ENCODE measurements at places on chromosomes 16 and 17. TPM values are rescaled to one million over a fixed set of nuclear protein-coding genes. Genes with fewer than 3 reads are reported as not detected.

- no peaks in the 10 kb centered on the region for H3K4me1 ChIP-seq
- DNase-seq = no peak
- no peak overlapping the region for H3K4me3 ChIP-seq
- H3K27ac ChIP-seq = no peak overlapping the region
Measured at GRCh38 chr16:54245788-54246453, 40.7 kb downstream of the IRX3 start.

GRCh38 chr16:80986557-80986956, 20.1 kb downstream of the CMC2 start:
- no peak overlapping the region for H3K27ac ChIP-seq
- H3K36me3 ChIP-seq = no peaks in the 10 kb centered on the region
- no peaks in the 10 kb centered on the region for H3K27me3 ChIP-seq
- no peak overlapping the region for H3K4me3 ChIP-seq

DNA sequence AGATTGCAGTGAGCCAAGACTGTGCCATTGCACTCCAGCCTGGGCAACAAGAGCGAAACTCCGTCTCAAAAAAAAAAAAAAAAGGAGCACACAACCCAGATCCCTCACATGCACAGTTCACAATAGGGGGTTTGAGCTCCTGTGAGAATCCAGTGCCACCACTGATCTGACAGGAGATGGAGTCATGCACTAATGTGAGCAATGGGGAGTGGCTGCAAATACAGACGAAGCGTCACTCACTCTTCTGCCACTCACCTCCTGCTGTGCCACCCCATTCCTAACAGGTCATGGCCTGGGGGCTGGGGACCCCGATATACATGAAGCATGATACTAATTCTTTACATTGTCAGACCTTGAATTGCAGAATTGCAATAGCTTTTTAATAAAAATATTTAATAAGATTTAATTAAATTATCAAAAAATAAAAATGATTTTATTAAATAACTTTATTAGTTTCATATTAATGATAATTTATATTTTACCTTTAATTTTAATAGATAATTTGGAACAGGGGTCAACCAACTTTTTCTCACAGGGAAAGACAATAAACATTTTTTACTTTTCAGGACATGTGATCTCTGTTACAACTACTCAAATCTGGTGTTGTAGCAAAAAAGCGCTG, 171.4 kb downstream of the COPRS start:
- H3K27me3 ChIP-seq = no peaks in the 10 kb centered on the region
- H3K4me1 ChIP-seq = no peaks in the 10 kb centered on the region
- no peak overlapping the region for H3K4me3 ChIP-seq
- no peak overlapping the region for H3K27ac ChIP-seq

DNA sequence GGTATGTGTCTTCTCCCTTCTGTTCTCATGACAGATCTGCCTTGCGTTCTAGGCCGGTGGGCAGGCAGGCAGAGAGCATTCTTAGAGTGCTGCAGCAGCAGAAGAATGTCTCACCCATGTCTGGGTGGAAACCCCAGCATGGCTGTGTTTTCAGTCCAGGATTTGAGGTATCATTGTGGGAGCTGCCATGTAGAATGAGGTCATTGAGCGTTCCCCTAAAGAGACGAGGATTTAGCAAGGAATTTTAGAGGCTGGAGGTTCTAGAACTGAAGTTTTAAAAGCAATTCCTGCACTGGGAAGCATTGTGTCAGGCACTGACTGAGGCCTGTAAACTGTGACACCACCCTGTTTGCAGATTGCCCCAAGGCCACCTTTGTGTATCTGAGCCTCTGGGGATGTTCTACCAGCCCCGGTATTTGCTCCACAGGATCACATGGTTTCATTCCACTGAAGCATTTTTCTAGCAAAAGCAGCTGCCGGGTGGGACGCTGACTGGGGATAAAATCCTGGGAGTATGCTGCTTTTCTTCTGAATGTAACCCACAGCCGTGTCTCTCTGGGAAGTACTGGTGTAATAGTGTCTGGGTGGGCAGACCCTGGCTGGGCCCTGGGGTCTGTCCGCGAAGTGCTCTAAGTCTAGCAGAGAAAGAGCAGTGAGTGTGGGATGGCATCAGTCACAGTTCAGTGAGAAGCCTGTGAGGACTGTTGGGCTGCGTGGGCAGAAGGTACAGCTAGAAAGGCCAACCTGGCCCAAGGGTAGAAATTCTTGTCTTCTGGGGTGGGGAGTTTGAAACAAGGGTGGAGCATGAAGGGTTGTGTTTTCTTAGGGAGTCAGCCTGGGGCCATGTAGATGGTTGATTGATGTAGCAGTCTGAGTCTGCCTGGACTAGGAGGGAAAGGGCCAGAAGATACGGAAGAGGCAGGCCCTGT, 30.2 kb downstream of the PLCD3 start:
- peaks cover 10% of the 10 kb centered on the region for H3K4me1 ChIP-seq
- H3K36me3 ChIP-seq = no peaks in the 10 kb centered on the region
- no peaks in the 10 kb centered on the region for H3K27me3 ChIP-seq

DNA sequence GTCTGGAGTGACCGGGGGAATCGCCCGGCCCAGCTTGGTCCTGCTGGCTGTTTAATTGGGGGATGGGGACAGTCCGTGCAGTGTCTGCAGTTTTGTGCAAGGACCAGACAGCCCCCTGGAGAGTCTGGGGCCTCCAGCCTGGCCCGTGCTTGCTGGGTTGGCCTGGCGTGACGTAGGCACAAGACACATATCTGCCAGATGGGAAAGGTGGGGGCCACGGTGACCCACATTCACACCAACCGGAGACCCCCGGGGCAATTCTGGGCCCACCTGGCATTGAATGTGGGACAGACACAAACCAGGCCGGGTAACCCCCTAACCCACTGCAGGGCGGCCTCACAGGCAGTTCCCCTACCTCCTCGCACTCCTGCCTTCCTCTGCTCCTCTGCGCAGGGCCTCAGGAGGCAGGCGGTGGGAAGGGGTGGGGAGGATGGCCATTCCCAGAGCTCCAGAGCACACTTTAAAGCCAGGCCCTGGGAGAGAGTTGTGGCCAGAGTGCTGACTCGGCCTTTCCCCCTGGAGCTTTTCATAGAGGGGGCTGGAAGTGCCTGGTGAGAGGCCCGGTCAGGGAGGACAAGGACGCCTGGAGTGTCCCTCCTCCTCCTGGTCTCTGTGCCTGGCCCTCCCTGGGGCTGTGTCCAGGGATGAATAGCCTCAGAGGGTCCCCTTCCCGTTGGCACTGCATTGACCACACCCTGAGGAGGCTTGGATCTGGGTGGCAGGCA, 1.5 kb downstream of the MRC2 start:
- peaks cover 18% of the 10 kb centered on the region for H3K4me1 ChIP-seq
- no peaks in the 10 kb centered on the region for H3K27me3 ChIP-seq
- no peaks in the 10 kb centered on the region for H3K36me3 ChIP-seq
- H3K4me3 ChIP-seq = peak overlapping the region; percentile 67
- peak; percentile 75 for DNase-seq
- peak overlapping the region; percentile 90 for H3K27ac ChIP-seq

DNA sequence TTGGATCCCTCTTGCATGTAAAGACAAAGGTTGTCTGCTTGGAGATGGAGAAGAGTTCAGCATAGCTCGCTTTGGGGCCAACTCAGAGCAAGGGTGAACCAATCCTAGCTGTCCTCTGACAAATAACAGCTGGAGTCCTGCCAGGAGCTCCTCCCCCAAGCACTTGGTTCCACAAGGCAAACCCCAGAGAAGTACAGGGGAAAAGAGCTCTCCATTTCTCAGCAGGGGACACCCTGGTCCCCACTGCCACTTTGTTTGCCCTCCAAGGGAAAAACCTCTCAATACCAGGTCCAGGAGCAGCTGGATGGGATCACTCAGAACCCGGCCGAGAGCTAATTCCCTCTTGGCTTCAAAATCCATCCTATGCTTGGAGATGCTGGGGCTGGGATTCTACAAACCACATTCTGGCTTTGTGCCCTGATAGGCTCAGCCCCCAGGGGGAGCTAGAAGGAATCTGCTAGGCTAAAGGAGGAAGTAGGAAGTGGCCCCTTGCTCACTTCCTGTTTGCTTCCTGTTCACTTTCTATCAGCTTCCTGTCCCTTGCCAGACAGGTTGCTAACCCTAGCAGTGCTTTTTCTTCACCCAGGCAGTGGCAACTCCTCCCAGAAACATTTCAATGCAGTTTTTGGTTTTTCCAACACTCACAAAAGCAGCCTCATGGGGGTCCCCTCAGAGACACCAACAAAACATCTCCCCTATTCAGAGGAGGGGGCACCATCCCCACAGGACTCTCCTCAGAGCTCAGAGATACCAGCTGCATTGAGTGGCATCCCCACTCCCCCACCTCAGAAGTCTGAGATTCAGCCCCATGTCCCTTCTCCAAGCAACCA, 30.7 kb downstream of the CDRT4 start:
- H3K27me3 ChIP-seq = no peaks in the 10 kb centered on the region
- H3K4me3 ChIP-seq = no peak overlapping the region
- no peaks in the 10 kb centered on the region for H3K36me3 ChIP-seq
- peaks cover 24% of the 10 kb centered on the region for H3K4me1 ChIP-seq
- peak overlapping the region; percentile 42 for H3K27ac ChIP-seq

- DNase-seq = no peak
- peaks cover 17% of the 10 kb centered on the region for H3K4me1 ChIP-seq
- no peak overlapping the region for H3K27ac ChIP-seq
Measured at GRCh38 chr16:11084876-11085485, 140.6 kb downstream of the CLEC16A start.

DNA sequence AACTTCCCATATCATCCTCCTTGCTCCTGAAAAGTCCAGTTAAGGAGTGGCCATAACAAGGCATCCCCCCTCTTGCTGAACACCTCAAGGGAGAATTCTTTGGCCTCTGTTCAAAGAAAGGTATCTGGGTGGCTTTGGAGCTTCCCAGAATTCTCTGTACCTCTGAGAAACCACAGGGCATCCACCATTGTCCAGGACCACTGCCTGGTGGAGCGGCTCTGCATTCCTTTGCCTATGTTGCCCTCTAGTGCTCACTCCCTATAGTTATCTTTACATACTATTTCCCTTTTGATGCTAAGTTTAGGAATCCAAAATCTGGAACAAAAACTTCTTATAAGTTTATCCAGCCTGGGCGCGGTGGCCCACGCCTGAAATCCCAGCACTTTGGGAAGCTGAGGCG, 30.3 kb downstream of the CHD9NB start:
- H3K27ac ChIP-seq = no peak overlapping the region
- H3K4me3 ChIP-seq = no peak overlapping the region
- DNase-seq = peak; percentile 11
- H3K27me3 ChIP-seq = no peaks in the 10 kb centered on the region

DNA sequence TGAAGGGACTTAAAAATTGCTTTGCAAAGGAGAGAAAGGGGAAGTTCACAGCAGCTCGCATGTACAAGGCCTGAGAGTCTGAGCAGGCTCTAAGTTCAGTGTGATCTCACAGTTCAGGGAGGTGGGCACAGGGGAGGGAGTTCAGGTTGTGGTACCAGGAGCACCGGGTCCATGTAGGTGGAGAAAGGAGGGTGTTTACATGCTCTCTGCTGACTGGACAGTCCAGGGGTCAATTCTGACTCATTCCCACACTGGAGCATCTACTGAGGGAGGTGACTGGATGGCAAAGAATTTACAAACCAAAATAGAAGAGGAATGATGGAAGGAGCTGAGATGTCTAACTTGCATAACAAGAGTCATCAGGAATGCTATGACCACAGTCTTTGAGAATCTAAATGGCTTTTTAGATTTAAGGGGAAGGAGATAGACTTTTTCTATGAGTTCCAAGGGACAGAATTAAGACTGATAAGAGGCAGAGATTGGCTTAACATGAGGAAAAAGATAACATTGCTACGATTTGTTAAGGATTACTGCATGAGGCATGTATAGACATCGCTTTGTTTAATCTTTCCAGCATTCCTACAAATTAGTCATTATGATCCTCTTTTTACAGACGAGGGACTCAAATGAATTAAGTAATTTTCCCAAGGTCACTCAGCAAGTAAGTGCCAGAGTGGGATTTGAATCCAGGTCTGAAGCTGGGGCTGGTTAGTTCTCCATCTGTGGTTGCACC, 29.9 kb downstream of the MIS12 start:
- no peak overlapping the region for H3K27ac ChIP-seq
- DNase-seq = no peak
- H3K27me3 ChIP-seq = no peaks in the 10 kb centered on the region
- H3K4me3 ChIP-seq = no peak overlapping the region
- H3K4me1 ChIP-seq = no peaks in the 10 kb centered on the region

GRCh38 chr16:4679850-4680636, 13.3 kb upstream of the NUDT16L1 start:
- H3K27me3 ChIP-seq = no peaks in the 10 kb centered on the region
- H3K4me1 ChIP-seq = peaks cover 5% of the 10 kb centered on the region
- H3K27ac ChIP-seq = peak overlapping the region; percentile 75
- peak; percentile 92 for DNase-seq
- peak overlapping the region; percentile 31 for H3K4me3 ChIP-seq

DNA sequence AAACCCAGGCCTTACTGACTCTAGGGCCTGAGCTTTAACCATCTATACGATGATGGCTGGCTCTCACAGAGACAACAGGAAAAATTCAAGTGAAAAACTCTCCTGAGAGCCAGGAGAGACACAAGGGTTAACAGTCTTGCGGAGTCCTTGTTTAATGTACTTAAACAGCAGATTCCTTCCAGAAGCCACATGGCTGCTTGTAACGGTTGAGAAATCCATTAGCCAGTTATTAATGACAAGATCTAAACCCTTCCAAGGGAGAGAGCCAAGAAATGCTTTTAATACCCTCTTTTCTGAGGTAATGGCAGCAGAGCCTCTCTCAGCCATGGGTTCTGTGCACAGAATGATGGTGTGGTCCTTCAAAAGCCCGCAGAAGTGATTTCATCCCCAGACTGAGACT, 5.2 kb upstream of the ALDOA start:
- no peak overlapping the region for H3K4me3 ChIP-seq
- H3K27ac ChIP-seq = no peak overlapping the region
- no peaks in the 10 kb centered on the region for H3K27me3 ChIP-seq
- no peak for DNase-seq
- peaks cover 6% of the 10 kb centered on the region for H3K4me1 ChIP-seq

- no peaks in the 10 kb centered on the region for H3K36me3 ChIP-seq
- H3K27ac ChIP-seq = no peak overlapping the region
- no peak for DNase-seq
- no peak overlapping the region for H3K4me3 ChIP-seq
Measured at GRCh38 chr16:86220561-86220960, 289.8 kb upstream of the FOXF1 start.

GRCh38 chr16:48619979-48620378, 10.0 kb upstream of the N4BP1 start:
- DNase-seq = no peak
- H3K4me1 ChIP-seq = peaks cover 1% of the 10 kb centered on the region
- no peak overlapping the region for H3K4me3 ChIP-seq
- H3K36me3 ChIP-seq = no peaks in the 10 kb centered on the region

GRCh38 chr17:1720856-1721386, 3.6 kb upstream of the WDR81 start:
- H3K4me1 ChIP-seq = peaks cover 11% of the 10 kb centered on the region
- no peak overlapping the region for H3K4me3 ChIP-seq
- peak; percentile 75 for DNase-seq
- no peaks in the 10 kb centered on the region for H3K36me3 ChIP-seq
- H3K27ac ChIP-seq = no peak overlapping the region
- H3K27me3 ChIP-seq = no peaks in the 10 kb centered on the region

- H3K4me1 ChIP-seq = peaks cover 3% of the 10 kb centered on the region
- DNase-seq = no peak
- no peak overlapping the region for H3K27ac ChIP-seq
- no peaks in the 10 kb centered on the region for H3K36me3 ChIP-seq
- peak overlapping the region; percentile 41 for H3K4me3 ChIP-seq
Measured at GRCh38 chr17:55238931-55239297, 25.8 kb upstream of the HLF start.

EXOC3L1 gene
- 8.3 TPM for total RNA-seq

DERL2 gene
- total RNA-seq = 50.7 TPM

GEMIN4 gene
- 10.9 TPM for total RNA-seq

SEPTIN12 gene
- 0.32 TPM for total RNA-seq

VTN gene
- total RNA-seq = 5.6 TPM

MMP25 gene
- total RNA-seq = 0.34 TPM

KRT31 gene
- not detected for total RNA-seq

NAA60 gene
- total RNA-seq = 41.3 TPM

LGALS9B gene
- not detected for total RNA-seq

ASGR2 gene
- not detected for total RNA-seq

TP53TG3B gene
- not detected for total RNA-seq

IKZF3 gene
- 0.35 TPM for total RNA-seq

All from ovary (tissue), 10 donors.